Mammary microvascular endothelial cell (primary cell): ENCODE measurements at places on chromosomes 3 and 15. TPM values are rescaled to one million over a fixed set of nuclear protein-coding genes. Genes with fewer than 3 reads are reported as not detected.

The KLHL18 gene
- 25.7 and 33.0 TPM in 2 replicates for total RNA-seq

The PXK gene
- 13.5 and 14.6 TPM in 2 replicates for total RNA-seq

The TRAIP gene
- total RNA-seq, result 8.4 and 9.1 TPM in 2 replicates

The GABRA5 gene
- total RNA-seq, result not detected in 2 replicates

The INKA1 gene
- total RNA-seq, result 12.7 and 17.6 TPM in 2 replicates

The PLSCR2 gene
- total RNA-seq, result not detected in 2 replicates

The GREM1 gene
- 0.05 and 1.6 TPM in 2 replicates for total RNA-seq

The GOLGB1 gene
- total RNA-seq, result 18.8 and 19.1 TPM in 2 replicates

The SKOR1 gene
- not detected in 2 replicates for total RNA-seq

The CPA3 gene
- total RNA-seq, result 0.33 and 2.3 TPM in 2 replicates

The CCDC39 gene
- total RNA-seq, result not detected in 2 replicates

The PLXNA1 gene
- 16.5 TPM in 2 replicates for total RNA-seq

The AGBL1 gene
- not detected in 2 replicates for total RNA-seq

The CMTM8 gene
- 7.7 and 9.9 TPM in 2 replicates for total RNA-seq

The EFHB gene
- total RNA-seq, result 0.25 TPM in 1 of 2 replicates, not detected in the other

The MESP2 gene
- not detected in 2 replicates for total RNA-seq

The SLC51A gene
- total RNA-seq, result not detected in 2 replicates

The CCR3 gene
- total RNA-seq, result not detected in 2 replicates

The TMEM212 gene
- total RNA-seq, result not detected in 2 replicates

The SPTBN5 gene
- total RNA-seq, result 2.3 and 3.8 TPM in 2 replicates

The VEPH1 gene
- total RNA-seq, result 138 and 149 TPM in 2 replicates

The LMAN1L gene
- total RNA-seq, result not detected in 2 replicates

The SERPINI2 gene
- total RNA-seq, result not detected in 2 replicates

The GLDN gene
- not detected in 2 replicates for total RNA-seq

The RTP3 gene
- not detected in 2 replicates for total RNA-seq

The GPR87 gene
- 0.20 TPM in 1 of 2 replicates, not detected in the other for total RNA-seq

The ACKR4 gene
- 0.54 and 1.1 TPM in 2 replicates for total RNA-seq
